ENCODE measurements at places on chromosomes 1 and 21. TPM values are rescaled to one million over a fixed set of nuclear protein-coding genes. Genes with fewer than 3 reads are reported as not detected.
A peak's percentile ranks its signal among the peaks of the same experiment; 100 is the strongest.

GRCh38 chr1:110338886-110339406 is at the start of gene RBM15:
Gene RBM15 (plus strand): TSS chr1:110339377. CDS start chr1:110339406, 29 bp downstream.
- peaks cover 38% of the 10 kb centered on the region for H3K36me3 ChIP-seq
- peaks cover 63% of the 10 kb centered on the region for H3K4me1 ChIP-seq
- no peak within 1 kb of the TSS for H3K27ac ChIP-seq
- peaks cover 2% of the 10 kb centered on the region for H3K27me3 ChIP-seq
- no peak within 1 kb of the TSS for H3K4me3 ChIP-seq

GRCh38 chr1:1534401-1535154 is 5.8 kb downstream of the TMEM240 start:
- no peak overlapping the region for H3K4me3 ChIP-seq
- peaks cover 10% of the 10 kb centered on the region for H3K27me3 ChIP-seq
- no peak overlapping the region for H3K27ac ChIP-seq
- H3K4me1 ChIP-seq: no peaks in the 10 kb centered on the region

- peaks cover 15% of the 10 kb centered on the region for H3K27me3 ChIP-seq
- no peaks in the 10 kb centered on the region for H3K36me3 ChIP-seq
- H3K27ac ChIP-seq: no peak overlapping the region
- 0 out of 2 replicates have a peak, but pooled peaks cover 6% of the 10 kb centered on the region for H3K4me1 ChIP-seq
- no peak overlapping the region for H3K4me3 ChIP-seq
These were observed 42.7 kb downstream of the MORN1 start for GRCh38 chr1:2348346-2349325.

DNA sequence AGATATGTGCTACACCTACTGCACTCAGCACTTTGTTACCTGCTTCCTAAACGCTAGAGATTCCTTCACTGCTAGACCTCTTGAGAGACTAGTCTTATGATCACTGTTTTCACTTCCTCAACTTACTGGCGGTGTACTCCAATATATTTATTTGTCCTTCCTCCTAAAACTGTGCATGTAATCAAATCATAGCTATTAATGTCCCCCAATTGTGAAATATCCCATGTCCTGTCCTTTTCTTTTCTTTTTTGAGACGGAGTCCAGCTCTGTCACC is 3.4 kb downstream of the SOAT1 start:
- peaks cover 14% of the 10 kb centered on the region for H3K36me3 ChIP-seq
- DNase-seq: no peak
- H3K27me3 ChIP-seq: peaks cover 4% of the 10 kb centered on the region

DNA sequence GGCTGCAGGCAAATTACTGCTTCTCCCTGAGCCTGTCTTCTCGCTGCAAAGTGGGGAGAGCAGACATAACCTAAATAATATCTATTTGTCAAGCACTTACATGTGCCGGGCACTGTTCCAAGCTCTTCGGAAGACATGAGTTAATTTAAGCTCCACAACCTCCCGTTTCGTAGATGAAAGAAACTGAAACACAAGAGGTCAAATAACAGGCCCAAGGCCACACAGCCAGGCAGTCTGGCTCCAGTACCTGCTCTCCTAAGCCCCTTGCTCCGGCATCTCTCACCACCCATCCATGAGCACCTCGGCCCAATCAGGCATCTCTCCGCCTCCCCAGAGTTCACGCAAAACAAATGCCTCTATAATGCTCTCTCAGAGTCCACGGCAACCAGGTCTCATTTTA is 65.4 kb downstream of the TAS1R2 start:
- no peak for DNase-seq
- H3K27me3 ChIP-seq: peaks cover 37% of the 10 kb centered on the region
- no peaks in the 10 kb centered on the region for H3K36me3 ChIP-seq

GRCh38 chr1:33972676-33973395 is 109.0 kb downstream of the HMGB4 start:
- H3K4me3 ChIP-seq: no peak overlapping the region
- H3K4me1 ChIP-seq: peaks cover 5% of the 10 kb centered on the region
- no peaks in the 10 kb centered on the region for H3K36me3 ChIP-seq

DNA sequence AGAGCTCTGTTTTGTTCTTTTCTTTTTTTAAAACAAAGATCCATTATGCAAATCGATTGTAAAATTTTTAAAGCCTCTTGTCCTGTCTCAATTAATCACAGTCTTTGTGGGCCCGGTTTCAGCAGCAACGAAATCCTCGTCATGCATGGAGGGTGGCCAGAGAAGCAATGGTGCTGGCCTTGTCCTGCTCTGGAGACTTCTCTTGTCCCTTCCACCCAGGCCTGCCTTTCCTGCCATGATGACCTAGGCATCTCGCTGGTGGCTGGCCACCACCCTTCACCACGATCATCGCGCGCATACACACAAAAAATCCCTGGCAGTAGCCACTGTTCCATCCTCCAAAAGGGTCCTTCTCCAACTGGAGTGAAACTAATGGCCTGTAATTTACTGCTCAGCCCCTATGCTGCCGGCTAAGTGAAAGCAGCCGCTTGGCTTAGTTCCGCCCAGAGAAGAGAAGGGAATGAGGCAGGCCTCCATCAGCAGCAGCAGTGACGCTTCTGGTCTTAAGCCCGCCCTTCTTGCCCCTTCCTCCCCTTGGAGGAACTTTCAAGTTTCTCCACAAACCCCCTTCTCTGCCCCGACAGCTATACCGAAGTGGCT is 309.5 kb downstream of the NPHP4 start:
- H3K4me3 ChIP-seq: no peak overlapping the region
- no peaks in the 10 kb centered on the region for H3K4me1 ChIP-seq
- DNase-seq: no peak
- H3K36me3 ChIP-seq: no peaks in the 10 kb centered on the region
- no peak overlapping the region for H3K27ac ChIP-seq
- H3K27me3 ChIP-seq: no peaks in the 10 kb centered on the region

DNA sequence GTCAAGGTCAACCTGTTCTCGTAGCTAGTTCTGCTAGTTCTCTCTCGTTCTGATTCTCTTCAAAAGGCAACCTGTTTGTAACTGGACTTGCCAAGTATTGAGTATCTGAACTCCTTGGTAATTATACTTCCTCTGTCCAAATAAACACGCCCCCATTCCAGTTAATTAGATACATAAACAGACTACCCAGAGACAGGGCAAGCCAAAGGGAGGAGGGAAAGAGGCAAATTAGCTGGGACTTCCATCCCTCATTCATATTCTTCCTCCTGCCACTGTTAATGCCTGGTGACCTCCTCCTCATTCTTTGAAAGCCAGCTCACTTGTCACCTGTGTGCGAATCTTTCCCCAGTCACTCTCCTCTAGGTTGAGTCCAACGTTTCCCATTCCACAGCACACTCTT is 62.9 kb downstream of the LPAR3 start:
- H3K4me1 ChIP-seq: peaks cover 17% of the 10 kb centered on the region
- no peaks in the 10 kb centered on the region for H3K36me3 ChIP-seq
- H3K27me3 ChIP-seq: peaks cover 4% of the 10 kb centered on the region

- peaks cover 8% of the 10 kb centered on the region for H3K4me1 ChIP-seq
- no peak for DNase-seq
- H3K36me3 ChIP-seq: no peaks in the 10 kb centered on the region
- peaks cover 17% of the 10 kb centered on the region for H3K27me3 ChIP-seq
- no peak overlapping the region for H3K4me3 ChIP-seq
- H3K27ac ChIP-seq: no peak overlapping the region
These were observed 4.2 kb downstream of the SLAMF7 start for GRCh38 chr1:160743266-160743665.

- DNase-seq: no peak
- H3K27me3 ChIP-seq: peaks cover 2% of the 10 kb centered on the region
- H3K27ac ChIP-seq: no peak overlapping the region
- H3K4me1 ChIP-seq: no peaks in the 10 kb centered on the region
- no peak overlapping the region for H3K4me3 ChIP-seq
- H3K36me3 ChIP-seq: no peaks in the 10 kb centered on the region
These were observed 302.5 kb downstream of the PDE4B start for GRCh38 chr1:66095190-66095589.

DNA sequence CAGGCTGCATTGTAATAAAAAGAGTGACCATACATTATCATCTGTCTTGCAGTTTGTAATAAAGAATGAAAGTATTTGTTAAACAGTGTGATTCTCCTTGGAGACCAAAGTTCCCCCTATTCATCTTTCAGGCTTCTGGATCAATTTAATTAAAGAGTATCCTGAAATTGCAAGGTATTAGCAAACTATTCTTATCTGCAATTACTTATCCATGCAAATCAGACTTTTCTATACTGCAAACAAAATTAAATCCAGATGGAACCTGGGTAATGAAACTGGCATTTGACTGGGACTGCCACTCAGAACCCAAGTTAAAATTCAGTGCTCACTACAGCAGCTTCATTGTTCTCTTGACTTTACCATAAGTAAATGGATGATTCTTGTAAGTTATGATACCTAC is 37.1 kb downstream of the JAK1 start:
- peaks cover 39% of the 10 kb centered on the region for H3K4me1 ChIP-seq
- no peak overlapping the region for H3K27ac ChIP-seq
- H3K36me3 ChIP-seq: peaks cover 23% of the 10 kb centered on the region
- no peak for DNase-seq

GRCh38 chr1:154861607-154862094 is 8.4 kb downstream of the KCNN3 start:
- peak overlapping the region; percentile 66 for H3K4me3 ChIP-seq
- peaks cover 28% of the 10 kb centered on the region for H3K27me3 ChIP-seq
- DNase-seq: peak; percentile 79
- peaks cover 50% of the 10 kb centered on the region for H3K4me1 ChIP-seq

- no peaks in the 10 kb centered on the region for H3K27me3 ChIP-seq
- H3K4me1 ChIP-seq: peaks cover 66% of the 10 kb centered on the region
- peaks cover 5% of the 10 kb centered on the region for H3K36me3 ChIP-seq
- no peak overlapping the region for H3K4me3 ChIP-seq
These were observed 32.1 kb downstream of the AK2 start for GRCh38 chr1:33004613-33005012.

DNA sequence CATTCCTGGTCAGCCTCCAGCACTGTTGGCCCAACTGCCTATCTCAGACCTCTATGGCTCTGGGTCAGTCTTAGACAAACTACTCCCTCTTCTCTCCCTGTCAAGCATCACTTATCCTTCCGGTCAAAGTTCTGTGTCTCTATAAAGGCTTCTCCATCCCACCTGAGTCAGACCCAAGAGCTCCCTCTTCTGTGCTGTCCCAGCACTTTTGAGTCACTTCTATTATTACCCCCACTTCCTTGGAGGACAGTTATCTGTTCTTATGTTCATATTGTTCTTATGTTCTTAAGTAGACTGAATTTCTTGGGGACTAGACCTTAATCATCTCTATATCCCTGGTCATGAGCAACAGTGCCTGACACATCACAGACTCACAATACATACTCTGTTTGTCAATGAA is 29.2 kb upstream of the IL10 start:
- H3K4me3 ChIP-seq: no peak overlapping the region
- peaks cover 40% of the 10 kb centered on the region for H3K4me1 ChIP-seq
- peaks cover 6% of the 10 kb centered on the region for H3K27me3 ChIP-seq
- no peaks in the 10 kb centered on the region for H3K36me3 ChIP-seq
- H3K27ac ChIP-seq: no peak overlapping the region

- H3K36me3 ChIP-seq: no peaks in the 10 kb centered on the region
- H3K27me3 ChIP-seq: peaks cover 35% of the 10 kb centered on the region
- DNase-seq: no peak
- no peak overlapping the region for H3K27ac ChIP-seq
- no peak overlapping the region for H3K4me3 ChIP-seq
These were observed 72.1 kb upstream of the ABCG1 start for GRCh38 chr21:42146821-42147220.

DNA sequence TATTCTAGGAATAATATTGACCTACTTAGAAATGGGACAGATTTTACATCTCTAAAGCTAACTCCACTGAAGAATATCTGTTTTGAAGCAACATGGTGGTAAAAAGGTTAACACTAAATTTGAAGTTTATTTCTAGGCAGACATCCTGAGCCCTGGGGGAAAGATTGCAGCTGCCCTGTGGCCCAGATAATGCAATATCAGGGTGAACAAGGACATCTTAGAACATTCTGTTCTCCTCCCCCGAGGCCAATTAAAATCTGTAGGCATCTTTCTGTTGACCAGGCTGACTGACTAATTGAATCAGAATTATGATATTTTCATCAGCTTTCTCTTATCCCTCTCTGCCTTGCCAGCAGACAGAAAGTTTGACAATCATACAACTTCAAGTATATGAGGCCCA is 149.8 kb upstream of the DUSP10 start:
- H3K36me3 ChIP-seq: peaks cover 6% of the 10 kb centered on the region
- H3K27ac ChIP-seq: peak overlapping the region; percentile 14
- peaks cover 3% of the 10 kb centered on the region for H3K27me3 ChIP-seq
- peaks cover 48% of the 10 kb centered on the region for H3K4me1 ChIP-seq

DNA sequence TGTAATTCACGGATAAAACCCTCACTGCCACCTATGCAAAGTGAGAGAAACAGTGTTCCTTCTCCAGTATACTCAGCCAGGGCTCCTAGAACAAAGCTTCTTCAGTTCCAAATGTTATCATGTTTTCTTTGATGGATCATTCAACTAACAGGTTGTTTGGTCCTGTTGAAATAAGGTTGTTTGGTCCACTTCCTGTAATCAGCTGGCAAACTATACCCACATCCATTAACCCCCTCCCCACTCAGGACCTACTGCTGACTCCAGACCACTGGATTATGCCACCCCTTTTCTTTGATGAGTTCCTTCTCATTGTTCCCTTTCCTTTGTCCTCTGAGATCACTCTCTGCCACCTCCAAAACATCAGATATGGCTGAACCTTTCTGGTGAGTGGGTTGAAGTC is 267.7 kb upstream of the USP25 start:
- no peak overlapping the region for H3K4me3 ChIP-seq
- H3K27ac ChIP-seq: no peak overlapping the region
- DNase-seq: no peak
- H3K36me3 ChIP-seq: no peaks in the 10 kb centered on the region
- H3K27me3 ChIP-seq: no peaks in the 10 kb centered on the region

GRCh38 chr1:109764561-109765482 is 1.1 kb upstream of the EPS8L3 start:
- no peak for DNase-seq
- no peak overlapping the region for H3K27ac ChIP-seq
- H3K4me3 ChIP-seq: no peak overlapping the region
- H3K4me1 ChIP-seq: peaks cover 8% of the 10 kb centered on the region
- H3K27me3 ChIP-seq: peaks cover 4% of the 10 kb centered on the region
- no peaks in the 10 kb centered on the region for H3K36me3 ChIP-seq

DNA sequence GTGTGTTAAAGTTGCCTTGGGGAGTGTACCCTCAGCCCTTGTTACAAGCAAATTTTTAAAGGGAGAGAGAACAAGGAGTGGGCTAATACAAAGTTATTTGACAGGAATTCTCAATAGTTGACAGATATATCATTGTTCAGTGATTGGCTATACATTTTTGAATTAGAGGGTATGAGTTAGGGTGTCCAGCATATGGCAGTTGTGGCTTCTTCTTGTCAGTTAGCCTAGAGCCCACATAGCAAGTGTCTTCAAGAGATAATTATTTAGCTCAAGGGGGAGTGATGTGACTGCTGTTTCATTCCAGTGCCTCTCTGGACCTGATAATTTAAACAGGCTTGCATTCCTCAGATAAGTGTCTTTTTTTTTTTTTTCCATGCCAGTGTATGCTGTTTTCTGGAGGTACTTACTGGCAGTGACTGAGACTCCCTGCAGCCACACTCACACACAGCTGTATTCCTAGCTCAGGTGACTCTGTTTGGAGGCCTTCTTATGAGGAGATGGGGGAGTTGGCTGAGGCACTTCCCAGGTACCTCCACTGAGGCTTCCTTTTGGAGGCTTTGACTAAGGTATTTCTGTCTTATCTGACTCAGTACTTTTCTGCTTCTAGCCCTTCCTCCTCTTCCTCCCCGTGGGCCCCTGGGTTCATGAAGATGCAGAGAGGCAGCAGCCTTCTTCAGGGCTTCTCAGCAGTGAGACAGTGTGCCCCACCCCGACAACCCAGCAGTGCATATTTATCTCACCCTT is 32.3 kb downstream of the IVNS1ABP start:
- peaks cover 3% of the 10 kb centered on the region for H3K27me3 ChIP-seq
- H3K27ac ChIP-seq: no peak overlapping the region
- no peak overlapping the region for H3K4me3 ChIP-seq
- H3K36me3 ChIP-seq: peaks cover 6% of the 10 kb centered on the region

GRCh38 chr1:115729756-115730155 is 38.8 kb downstream of the CASQ2 start:
- H3K27ac ChIP-seq: no peak overlapping the region
- H3K27me3 ChIP-seq: peaks cover 31% of the 10 kb centered on the region
- H3K4me1 ChIP-seq: peaks cover 12% of the 10 kb centered on the region
- DNase-seq: no peak

Gene KLHDC7A
- total RNA-seq: not detected

Gene TEX38
- 0.24 TPM for total RNA-seq

Gene ACBD3
- 66.2 TPM for total RNA-seq

Measured in HFFc6 (cell line).